ENCODE measurements at places on chromosomes 3 and 15.

- no peak for DNase-seq
These were observed 18.2 kb downstream of the ABTB1 start for GRCh38 chr3:127690823-127691452.

GRCh38 chr15:88624156-88624970, 3.2 kb downstream of the AEN start:
- DNase-seq = no peak

- DNase-seq = no peak
These were observed 127.7 kb downstream of the ISL2 start for GRCh38 chr15:76464247-76464646.

DNA sequence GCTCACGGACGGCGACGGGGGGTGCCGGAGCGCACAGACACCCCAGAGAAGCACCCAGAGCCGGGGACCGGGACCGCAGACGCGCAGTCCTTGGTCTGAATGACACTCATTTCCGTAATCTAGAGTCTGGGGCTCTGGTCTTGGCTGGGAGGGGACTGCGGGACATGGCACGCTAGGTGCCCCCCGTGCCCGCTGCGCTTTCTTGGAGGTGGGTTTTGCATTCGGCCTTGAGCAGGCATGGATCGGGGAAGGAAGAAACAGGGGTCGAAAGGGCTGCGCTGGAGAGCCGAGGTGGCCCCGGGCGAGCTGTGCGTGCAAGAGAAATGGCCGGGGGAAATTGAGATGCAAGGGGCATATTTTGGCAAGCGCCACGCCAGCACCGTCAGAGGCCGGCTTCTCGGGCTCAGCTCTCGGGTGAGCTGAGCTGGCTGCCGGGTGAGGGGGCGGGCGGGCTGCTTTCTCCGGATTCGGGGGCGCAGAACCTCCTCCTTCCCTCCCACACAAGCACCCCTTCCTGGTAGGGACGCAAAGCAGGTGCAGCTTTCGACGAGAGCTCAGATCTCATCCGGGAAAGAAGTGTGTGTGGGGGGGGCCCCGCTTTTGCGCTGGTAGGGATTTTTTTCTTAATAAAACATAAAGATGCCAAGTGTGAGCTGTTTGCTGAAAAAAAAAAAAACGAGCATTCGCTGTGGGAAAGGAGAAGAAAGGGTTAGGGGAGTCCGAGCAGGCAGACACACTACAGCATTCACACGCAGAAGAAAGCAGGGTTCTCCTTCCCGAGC, 963 bp upstream of the NTRK3 start:
- no peak for DNase-seq

DNA sequence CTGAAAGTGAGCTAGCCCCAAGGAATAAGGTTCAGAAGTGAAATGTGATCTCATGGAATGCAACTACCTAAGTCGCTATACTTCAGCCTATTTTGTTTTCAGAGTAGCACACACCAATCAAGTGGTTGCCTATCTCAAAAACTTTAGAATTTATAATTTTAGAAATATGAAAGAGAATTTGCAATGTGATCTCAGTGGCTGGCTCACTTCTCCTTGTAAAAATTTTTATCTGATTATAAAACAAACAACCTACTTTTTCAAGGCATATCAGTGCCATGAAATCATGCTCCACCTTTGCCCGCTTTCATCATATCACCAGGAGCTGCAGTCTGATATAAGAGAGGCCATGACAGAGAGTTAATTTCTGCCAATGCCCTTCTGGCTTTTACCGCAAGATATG, 47.3 kb downstream of the CLDN11 start:
- no peak for DNase-seq
